ENCODE measurements at places on chromosomes 12 and 14. TPM values are rescaled to one million over a fixed set of nuclear protein-coding genes. Genes with fewer than 3 reads are reported as not detected.
A peak's percentile ranks its signal among the peaks of the same experiment; 100 is the strongest.

Gene SLC41A2
- 67.0 TPM for total RNA-seq

- peak; percentile 48 for DNase-seq
These were observed 722 bp downstream of the TMED8 start for GRCh38 chr14:77375973-77376770.

Gene NANOG
- 0.80 TPM for total RNA-seq

DNA sequence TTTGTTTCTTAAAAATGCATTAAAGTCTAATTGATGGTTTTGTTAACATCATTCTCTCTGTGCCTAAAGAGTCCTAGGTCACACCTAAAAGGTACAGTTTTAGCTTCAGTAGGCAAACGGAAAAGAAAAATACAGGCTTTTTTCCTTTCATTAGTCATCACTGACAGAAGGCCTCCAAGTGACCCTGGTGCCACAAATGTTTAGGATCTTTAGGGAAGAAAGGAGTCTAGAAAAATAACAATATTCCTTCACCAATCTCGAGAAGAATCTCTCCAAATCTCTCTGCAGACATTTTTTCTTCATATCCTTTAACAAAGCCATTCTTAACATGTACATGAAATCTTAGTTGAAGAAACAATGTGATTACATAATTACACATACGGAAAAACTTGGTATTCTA, 2.0 kb downstream of the DENND5B start:
- DNase-seq = no peak

Gene EML5
- total RNA-seq = 13.8 TPM

DNA sequence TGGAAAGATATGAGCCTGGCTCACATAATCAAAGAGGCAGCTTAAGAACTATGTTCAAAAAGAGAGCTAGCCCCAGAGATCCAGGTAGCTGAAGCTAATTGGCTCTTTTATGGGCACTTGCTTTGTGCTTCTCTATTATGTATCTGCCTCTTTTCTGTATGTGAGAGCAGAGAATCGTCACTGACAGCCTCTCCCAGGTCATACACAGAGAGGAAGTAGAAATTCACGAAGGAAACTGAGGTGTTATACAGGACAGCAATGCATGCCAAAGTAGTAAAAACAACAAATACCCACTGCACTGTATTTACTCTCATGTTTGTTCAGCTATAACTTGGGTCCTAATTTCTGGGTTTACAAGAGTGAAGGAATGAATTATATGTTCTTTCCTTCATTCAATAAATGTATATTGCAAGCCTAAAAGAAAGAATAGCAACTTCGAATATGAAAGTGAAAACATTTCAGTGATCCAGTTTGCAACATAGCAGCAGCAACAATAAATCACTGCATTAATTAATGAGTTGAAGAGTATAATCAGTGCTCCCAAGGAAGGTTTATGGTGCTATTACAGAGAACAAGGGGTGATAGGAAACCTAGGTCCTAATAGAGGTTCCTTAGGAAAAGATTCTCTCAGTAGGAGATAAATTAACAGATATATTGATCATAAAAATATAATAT, 47.1 kb upstream of the ATXN7L3B start:
- no peak for DNase-seq

Gene NGB
- total RNA-seq = 13.6 TPM

Gene KIF5A
- total RNA-seq = 1,020 TPM

- no peak for DNase-seq
These were observed 452.4 kb downstream of the RAD51B start for GRCh38 chr14:68271913-68272391.

Gene ASB2
- total RNA-seq = 9.2 TPM

DNA sequence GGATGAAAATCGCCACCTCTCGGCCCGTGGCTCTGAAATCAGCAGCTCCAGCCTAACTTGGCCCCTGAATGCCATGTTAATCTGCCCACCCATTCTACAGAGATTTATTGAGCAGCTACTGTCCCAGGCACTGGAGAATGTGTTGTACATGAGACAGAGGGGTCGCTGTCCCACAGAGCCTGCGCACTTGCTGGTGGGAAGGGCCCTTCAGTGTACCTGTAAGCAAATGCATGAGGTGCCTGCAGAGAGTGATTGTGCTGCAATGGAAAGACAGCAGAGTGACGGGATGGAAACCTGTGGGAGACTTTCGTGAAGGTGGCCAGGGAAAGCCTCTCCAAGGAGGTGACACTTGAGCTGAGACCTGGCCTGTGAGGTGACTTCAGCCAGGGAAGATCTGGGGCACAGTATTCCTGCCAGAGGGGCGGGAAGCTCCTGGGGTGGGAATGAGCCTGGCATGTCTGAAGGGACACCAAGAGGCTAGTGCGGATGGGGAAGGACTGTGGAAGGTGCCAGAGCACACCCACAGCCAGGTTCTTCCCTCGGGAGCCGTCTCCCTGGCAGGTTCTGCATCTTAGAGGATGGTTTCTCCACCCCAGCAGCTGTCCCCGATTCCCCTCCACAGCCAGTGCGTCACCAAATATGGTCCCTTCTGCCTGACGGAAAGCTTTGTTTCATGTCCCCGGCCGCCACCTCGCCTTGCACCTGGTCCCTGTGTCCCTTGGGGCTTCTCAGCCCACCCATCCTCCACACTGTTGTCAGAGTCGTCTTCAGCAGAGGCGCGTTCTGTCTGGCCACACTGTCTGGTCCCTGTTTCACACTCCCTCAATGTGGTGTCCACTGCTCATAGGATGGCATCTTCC, 8.7 kb downstream of the SMIM41 start:
- no peak for DNase-seq

DNA sequence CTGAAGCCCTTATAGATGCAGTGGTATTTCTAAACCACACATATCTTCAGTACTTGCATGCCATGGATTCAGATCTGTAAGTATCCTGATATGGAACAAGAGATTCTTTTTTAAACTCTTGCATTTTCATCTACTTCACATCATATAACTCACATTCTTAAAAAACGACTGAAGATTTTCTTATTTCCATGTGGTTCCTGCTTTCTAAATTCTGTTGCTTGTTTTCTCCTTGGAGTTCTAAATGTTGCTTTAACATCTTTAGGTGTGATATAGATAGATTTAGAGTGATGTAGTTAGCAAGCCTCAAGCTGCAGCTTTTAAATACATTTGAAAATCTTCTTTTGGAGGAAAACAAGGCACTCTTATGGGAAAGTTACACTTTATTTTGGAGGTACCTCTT, 455.4 kb downstream of the FOXG1 start:
- no peak for DNase-seq

Gene CLEC4E
- not detected for total RNA-seq

DNA sequence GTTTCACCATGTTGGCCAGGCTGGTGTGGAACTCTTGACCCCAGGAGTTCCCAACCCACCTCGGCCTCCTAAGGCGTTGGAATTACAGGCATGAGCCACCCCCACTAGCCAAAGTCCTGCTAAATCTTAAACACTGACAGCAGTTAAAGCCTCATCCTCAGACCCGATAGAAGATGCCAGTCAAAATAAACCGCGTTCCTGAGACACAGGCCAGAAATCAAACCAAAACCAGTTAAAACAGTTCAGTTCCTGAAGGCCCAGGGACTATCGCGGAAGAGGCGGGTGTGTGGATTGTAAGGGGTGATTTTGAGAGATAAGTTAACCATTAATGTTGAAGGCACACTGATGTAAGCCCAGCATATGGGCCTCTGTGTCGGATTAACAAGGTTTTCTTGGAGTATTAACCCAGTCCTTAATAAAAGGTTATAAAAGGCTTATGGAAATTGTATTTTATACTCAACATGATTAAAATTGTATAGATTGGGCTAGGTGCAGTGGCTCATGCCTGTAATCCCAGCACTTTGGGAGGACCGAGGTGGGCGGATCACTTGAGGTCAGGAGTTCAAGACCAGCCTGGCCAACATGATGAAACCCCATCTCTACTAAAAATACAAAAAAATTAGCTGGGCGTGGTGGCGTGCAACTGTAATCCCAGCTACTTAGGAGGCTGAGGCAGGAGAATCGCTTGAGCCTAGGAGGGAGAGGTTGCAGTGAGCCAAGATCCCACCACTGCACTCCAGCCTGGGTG, 18.7 kb upstream of the CDCA4 start:
- no peak for DNase-seq

DNA sequence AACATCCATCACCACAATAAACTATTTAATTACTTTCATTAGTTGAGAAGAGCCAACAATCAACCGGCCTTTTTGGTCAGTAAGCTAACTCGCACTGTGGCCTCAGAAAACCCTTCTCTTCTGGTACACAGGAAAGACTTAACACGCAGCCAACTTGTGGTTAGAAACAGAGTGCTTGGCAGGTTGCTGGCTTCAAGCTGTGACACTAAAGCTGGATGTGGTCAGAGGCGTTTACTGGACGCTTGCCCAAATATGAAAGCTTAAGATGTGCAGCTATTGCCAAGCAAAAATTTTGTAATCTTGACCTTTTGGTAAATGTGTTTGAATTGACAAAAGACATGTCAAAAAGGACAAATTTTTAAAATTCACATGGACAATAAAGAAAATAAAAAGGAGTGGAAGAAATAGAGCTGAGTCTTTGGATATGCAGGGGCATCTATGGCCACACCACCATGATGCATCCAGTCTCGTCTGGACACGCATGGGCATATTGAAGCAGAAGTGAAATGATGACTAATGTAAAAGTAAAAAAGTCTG, 2.6 kb upstream of the KLRK1 start:
- DNase-seq = no peak

DNA sequence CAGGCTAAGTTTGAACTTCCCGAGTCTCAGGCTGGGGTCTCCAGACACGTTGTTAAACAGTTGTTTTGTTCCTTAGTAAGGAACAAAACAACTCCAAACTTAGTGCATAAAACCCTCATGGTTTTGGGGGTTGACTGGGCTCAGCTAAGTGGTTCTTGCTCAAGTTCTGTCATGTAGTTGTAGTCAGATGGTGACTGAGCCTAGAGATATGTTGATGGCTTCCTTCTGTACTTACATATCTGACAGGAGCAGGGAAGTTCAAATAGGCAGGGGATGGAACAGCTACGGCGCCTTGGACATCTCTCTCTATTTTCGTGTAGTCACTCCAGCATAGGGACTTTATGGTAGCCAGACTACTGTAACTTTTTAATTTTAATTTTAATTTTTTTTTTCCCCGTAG, 45.7 kb downstream of the SPATS2 start:
- DNase-seq = no peak

DNA sequence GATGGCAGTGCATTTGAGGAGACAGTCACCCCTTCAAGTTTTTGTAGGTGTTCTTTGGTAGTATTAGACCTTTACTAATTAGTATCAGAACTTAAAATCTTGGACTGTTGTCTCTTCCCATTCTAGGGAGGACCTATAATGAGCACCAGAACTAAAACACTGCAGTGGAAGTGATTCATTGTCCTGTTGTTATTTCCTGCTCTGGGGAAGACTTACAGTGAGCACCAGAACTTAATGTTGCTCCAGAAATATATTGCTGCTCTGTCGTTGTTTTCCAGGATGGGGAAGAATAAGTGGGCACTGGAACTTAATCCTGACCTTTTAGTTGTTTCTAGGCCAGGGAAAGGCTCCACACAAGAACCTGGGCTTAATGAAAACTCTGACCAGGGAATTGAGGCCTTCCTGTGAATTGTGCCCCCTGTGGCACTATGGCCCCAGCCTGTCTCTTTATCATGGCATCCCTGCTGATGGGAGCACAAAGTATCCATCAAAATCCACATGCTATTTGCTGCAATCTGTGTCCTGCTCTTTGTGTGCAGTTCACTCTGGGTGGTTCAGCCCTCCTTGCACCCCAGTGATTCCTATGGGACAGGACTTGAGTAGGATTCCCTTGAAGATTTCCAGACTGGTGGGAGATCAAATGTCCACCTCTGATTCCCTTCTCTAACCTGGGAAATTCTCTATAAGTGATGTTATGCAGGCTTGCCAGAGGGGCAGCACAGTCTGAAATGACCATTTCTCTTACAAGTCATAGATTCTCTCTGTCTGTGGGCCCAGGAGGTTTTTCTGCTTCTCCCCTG, 175.8 kb downstream of the PAWR start:
- DNase-seq = no peak

GRCh38 chr12:5908251-5908650, 36.8 kb downstream of the ANO2 start:
- no peak for DNase-seq

All from dorsolateral prefrontal cortex (tissue), 122 donors.